IMR-90 (cell line): ENCODE measurements at places on chromosomes 4 and X. TPM values are rescaled to one million over a fixed set of nuclear protein-coding genes. Genes with fewer than 3 reads are reported as not detected.

- DNase-seq: no peak
These were observed 181.4 kb upstream of the UGT8 start for GRCh38 chr4:114417214-114417613.

- no peak for DNase-seq
These were observed 32.1 kb downstream of the XK start for GRCh38 chrX:37717708-37718107.

DNA sequence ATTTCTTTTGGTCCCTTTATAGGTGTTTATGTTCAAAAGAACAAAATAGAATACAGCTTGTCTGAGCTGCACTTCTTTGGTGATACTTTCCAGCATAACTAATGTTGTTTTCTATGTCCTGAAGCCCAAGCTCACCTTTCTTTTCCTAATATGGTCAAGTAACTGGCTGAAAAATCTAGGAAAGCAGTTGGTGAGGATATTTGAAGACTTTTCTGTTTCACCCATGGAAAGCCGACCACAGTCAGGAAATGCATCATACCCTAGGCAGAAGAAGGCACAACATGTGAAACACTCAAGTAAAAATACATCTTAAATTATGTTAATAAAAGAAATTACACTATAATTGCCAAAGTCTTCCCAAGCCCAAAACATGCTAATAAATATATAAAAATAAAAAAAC lies 337.0 kb downstream of the PDGFC start:
- DNase-seq: peak; percentile 21

DNA sequence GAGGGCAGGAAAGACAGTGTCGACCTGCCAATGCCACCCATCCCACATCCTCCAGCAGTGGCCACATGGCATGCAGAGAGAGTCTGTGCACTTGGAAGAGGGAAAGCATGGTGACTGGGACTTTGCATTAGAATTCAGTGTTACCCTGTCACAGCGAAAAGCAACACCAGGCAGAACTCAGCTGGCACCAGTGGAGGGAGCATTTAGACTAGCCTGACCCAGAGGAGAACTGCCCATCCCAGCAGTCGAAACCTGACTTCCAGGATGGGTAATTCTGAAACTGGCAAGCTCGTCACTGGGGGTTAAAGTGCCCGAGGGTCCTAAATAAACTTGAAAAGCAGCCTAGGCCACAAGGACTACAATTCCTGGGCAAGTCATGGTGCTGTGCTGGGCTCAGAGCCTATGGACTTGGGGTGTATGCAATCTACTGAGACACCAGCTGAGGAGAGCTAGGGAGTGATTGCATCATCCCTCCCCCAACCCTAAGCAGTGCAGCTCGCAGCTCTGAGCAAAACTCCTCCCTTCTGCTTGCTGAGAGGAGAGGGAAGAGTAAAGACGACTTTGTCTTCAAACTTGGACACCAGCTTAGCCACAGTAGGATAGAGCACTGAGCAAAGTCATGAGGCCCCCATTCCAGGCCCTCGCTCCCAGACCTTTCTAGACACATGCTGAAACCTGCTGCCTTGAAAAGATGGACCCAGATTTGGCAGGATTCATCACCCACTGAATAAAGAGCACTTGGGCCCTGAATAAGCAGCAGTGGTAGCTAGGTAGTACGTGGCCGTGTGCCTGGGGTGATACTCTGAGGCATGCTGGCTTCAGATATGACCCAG lies 68.8 kb downstream of the DDX60L start:
- peak; percentile 55 for DNase-seq

ZAR1 gene
- not detected in 2 replicates for total RNA-seq

CNGA1 gene
- total RNA-seq: not detected in 2 replicates

STPG2 gene
- not detected in 2 replicates for total RNA-seq
